Stimulated activated CD8-positive, alpha-beta memory T cell treated with anti-CD3 and anti-CD28 coated beads, Interleukin-2, amount 100 ng/mL, for 1 hour (primary cell): ENCODE measurements at places on chromosomes 3 and 15.

DNA sequence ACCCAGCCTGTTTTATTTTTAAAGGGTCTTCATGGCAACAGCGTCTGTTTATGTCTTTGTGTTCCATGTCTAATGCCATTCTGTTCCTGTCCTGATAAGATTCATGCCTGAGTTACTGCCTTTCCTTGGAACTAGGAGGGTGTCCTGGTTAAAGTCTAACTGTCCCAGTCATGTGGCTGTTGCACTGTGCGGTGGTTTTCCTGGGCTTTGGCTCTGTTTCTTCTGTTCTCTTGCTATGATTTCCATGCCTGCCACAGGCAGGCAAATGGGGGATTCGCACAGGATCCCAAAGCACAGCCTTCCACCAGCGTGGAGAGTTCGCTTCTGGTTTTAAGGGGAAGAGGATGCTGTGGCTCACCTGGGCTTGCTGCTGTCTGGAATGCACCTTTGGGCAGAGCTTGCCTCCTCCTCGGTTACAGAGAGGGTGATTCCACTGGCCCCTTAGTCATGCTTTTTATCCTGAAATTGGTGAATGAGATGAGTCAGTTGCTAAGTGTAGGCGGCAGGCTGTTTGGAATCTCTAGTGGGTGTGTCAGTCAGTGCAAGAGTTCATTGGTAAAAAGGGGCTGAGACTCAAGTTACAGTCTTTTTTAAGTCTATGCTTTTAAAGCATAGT, 86.8 kb downstream of the CCK start:
- DNase-seq: no peak

- no peak for DNase-seq
Observed at GRCh38 chr3:45275006-45275704, 49.1 kb upstream of the TMEM158 start.

DNA sequence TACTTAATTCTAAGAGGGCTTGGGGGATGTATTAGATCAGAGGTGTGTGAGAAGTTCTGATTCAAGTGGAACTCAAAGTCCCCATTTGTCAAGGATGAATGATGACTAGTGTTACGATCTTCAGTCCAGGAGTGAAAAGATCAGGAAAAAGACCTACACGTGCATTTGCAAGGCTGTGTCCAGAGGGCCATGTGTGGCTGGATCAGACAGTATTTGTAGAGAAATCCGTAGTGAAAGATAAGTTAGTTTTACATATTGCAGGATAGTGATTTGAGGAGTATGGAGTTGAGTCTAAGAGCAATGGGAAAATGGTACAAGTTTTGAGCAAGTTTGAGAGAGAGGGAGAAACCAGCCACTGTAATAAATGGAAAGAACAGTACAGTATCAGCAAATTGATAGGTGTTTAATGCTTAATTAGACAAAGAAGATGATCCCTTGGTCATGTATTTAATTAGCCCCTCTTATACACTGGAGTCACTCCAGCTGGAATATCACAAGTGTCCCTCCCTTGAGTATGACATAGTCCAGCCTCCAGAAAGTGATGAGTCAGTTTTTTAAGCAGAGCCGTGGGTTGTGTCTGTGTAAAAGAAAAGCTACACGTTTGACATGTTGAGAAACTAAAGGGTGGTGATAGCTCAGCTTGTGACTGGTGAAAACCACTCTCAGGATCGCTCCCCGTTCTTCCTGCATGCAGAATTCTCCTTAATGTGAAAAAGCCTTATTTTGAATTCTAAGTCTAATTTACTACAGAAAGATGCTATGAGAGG, 348.8 kb downstream of the ROBO1 start:
- no peak for DNase-seq

GRCh38 chr3:158809642-158810041, 7.8 kb downstream of the MFSD1 start:
- no peak for DNase-seq

- DNase-seq: no peak
Observed at GRCh38 chr3:50591196-50591741, 20.3 kb downstream of the CISH start.

- DNase-seq: no peak
Observed at GRCh38 chr3:148084931-148085330, 612.8 kb upstream of the AGTR1 start.

DNA sequence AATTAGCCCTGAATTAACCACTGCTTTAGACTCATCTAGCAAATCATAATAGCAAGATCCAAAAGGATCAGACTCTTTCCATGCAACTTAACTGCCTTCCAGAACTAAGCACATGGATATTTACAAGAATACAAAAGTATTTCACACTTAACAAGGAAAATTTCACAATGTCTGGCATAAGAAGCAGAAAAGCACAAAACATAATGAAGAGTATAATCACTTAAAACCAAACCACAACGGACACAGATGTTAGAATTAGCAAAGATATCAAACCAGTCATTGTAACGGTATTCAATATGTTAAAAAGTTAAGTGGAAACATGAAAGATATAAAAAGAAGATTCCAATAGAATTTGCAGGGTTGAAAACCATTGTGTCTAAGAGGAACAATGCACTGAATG, 51.5 kb upstream of the COL6A6 start:
- no peak for DNase-seq
